ENCODE measurements at places on chromosomes 6 and 20. TPM values are rescaled to one million over a fixed set of nuclear protein-coding genes. Genes with fewer than 3 reads are reported as not detected.

DNA sequence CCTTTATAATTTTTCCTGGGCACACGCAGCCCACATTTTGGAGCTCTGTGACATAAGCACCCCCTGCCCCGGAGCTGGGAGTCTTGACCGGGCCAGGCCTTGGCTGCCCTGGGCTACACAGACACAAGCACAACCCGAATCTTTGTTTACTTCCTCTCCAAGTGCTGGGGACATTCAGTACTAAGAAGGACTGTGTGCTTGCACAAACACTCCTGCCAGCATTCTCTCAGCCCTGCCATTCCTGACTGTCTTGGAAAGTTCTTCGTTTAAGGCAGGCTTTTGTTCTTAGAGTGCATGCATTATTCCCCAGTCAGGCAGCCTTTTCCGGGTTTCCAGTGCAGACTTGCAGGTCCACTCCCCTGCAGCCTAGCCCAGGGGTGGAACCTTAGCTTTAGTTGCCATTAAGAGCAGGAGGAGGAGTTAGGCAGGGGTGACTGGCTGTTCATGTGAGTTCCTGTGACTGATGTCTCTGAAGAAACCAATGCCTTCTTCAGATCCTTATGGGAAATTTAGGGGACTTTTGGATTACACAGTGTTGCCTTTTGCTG is 28.6 kb downstream of the FOXO3 start:
- peak; percentile 31 for DNase-seq

TP53INP2 gene
- total RNA-seq = 17.1 TPM

DNA sequence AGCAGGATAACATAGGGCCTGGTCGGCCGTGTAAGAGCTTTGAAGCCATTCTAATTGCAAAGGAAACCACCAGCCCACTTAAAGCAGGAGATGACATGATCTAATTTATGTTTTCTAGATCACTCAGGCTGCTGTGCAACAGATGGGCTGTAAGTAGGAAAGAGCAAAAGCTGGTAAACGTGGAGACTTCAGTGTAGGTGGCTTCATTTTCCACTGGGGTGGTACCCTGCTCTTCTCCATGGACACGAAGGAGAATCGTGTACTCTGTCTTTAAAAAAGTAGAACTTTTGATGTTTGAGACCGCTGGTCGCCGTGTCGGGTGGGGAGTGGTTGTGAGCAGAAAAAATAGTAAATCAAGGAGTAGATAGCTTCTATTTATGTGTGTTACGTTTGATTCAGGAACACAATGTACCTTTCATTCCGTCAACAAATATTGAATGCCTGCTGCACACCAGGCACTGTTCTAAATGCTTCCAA is 6.4 kb downstream of the CASS4 start:
- DNase-seq = no peak

GRCh38 chr20:58402305-58402704 is 13.3 kb downstream of the VAPB start:
- DNase-seq = no peak

THBD gene
- total RNA-seq = 0.12 TPM

- DNase-seq = no peak
Observed at GRCh38 chr6:317448-318144, 25.3 kb downstream of the DUSP22 start.

DNA sequence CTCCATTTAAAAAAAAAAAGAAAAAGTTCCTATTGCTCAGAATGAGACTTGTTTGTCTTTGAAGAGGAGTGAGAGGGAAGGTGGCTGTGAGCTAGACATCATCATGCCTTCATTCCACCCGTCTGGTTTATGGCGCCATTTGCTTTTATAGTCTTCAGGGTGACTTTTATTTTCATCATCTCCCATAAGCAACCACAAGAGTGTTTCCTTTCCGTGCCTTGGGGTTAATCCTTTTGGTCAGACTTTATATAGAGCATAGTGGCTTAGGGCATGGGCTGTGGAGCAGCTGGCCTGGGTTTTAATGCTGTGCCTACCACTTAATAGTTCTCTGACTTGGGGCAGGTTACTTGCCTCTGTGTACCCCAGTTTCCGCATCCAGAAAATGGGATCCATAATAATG is 77.8 kb downstream of the RREB1 start:
- DNase-seq = no peak

GRCh38 chr6:113073611-113074191 is 726.6 kb downstream of the RFPL4B start:
- no peak for DNase-seq
